ENCODE measurements at places on chromosomes 12 and 14.

- no peak for DNase-seq
Measured at GRCh38 chr12:94218233-94218632, 69.9 kb downstream of the PLXNC1 start.

DNA sequence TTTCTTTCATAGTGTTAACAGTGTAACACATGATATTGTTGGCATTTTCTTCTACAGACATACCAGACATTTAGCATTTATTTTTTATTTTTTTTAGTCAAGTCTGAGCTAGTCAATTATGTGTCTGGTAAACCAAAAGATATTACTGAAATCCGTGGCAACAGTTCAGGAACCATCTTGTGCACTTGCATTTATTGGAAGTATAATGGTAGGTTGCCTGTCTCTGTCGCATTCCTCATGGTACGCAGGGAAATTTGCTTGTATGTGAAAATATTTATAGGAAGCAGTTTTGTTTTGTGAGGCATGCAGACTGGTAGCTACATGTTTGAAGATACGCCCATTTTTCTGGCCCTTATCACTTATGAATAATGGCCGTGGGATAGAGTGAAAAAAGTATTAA, 186.1 kb upstream of the SLC38A2 start:
- no peak for DNase-seq

- no peak for DNase-seq
Measured at GRCh38 chr12:24240707-24241106, 291.2 kb upstream of the SOX5 start.

GRCh38 chr12:108724054-108724889, 7.0 kb downstream of the CORO1C start:
- DNase-seq, result peak; percentile 59

GRCh38 chr12:66242311-66242710, 53.3 kb downstream of the IRAK3 start:
- DNase-seq, result peak; percentile 32

DNA sequence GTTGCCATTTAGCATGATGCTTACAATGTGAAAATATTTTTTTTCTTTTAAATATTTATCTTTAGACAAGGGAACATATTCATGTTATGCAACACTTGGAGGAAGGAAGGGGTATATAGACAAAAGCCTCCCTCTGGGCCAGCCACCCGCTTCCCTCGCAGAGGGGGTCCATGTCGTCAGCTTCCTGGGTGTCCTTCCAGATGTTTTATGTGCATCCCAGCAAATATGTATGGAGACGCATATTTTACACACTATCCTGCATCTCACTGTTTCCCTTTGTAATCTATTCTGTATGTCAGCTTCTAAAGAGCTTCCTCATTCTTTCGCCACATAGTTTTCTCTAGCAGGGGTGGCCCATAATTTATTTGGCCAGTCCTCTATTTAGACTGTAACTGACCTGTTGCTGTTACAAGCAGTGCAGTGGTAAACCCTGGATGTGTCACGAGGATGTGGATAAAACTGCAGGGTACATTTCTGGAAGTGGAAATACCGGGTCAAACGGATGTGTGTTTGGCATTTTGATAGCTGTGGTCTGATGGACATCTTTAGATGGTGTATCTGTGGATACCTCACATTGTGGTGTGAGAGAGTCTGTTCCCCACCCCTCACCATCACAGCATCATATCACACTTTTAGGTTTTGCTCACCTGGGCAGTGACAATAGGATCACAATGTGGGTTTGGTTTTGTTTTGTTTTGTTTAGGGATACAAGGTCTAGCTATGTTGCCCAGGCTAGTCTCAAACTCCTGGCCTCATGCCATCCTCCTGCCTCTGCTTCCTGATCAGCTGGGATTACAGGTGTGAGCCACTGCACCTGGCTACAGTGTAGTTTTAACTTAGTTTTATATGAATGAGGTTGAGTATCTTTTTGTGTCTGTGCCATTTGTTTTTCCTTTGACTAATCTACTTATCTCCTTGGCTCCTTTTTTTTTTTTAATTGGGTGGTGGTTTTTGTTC, 31.6 kb downstream of the FAM222A start:
- DNase-seq, result peak; percentile 47

- peak; percentile 5 for DNase-seq
Measured at GRCh38 chr12:101299931-101300330, 20.0 kb downstream of the UTP20 start.

DNA sequence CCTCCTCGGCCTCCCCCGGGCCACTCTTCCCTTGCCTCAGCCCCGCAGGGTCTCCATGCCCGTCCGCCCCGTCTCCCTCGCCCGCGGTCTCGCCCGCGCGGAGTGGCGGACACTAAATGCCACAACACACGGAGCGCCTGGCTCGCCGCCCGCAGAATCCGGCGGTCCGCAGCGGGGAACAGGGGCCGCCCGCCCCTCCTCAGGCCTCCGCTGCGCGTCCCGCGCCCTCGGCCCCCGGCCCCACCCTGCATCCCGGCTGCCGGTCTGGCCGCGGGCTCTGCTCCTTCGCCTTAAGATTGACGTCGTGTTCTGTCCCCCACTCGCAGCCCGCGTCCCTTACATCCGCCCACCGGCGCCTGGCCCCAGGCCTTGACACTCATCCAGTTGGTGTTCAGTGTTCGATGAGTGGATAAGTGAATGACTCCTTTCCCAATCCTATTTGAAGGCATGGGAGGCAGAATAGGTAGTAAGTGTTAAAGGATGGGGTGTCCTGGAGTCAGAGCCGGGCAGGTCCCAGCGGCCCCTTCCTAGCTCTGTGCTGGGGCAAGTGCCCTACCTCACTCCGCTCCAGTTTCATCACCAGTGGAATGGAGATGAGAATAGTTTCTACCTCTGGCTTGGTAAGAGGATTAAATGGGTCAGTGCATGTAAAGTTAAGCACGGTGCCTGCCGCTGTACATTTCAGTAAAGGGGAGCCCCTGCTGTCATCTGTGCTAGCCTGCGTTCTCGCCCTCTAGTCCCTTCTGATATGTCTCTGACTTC, 622 bp downstream of the TECPR2 start:
- DNase-seq, result peak; percentile 28

DNA sequence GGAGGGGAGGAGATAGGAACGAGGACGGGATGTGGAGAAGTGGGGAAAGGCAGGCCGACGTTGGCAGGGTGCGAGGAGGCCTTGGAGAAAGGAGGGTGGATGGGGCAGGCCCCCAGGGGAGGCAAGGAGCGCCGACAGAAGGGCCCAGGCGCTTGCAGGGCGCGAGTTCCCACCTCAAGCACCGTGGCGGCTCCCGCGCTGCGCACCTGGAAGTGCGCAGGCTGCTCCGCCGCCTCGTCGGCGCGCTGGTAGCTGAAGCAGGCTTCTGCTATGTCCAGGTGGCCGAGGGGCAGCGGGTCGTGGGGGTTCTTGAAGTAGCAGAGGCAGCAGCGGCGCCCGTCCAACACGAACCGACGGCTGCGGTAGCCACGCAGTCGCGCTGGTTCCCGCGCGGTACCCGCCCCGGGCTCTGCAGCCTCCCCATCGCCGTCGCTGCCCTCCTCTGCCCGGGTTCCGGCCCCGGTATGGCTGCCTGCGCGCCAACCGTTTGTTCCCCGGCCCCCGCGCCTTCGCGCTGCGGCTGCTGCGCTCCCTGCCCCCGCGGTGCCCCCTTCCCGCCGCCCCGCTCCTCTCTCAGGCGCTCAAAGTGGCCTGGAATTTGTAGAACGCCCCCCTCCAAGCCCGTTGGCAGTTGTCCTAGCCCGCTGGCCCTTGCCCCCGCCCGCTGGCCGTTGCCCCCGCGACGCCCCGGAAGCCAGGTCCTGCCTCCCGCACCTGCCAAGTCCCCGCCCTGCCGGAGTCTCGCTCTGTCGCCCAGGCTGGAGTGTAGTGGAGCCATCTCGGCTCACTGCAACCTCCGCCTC, 1.1 kb upstream of the ACTR6 start:
- DNase-seq, result peak; percentile 10

- DNase-seq, result no peak
Measured at GRCh38 chr12:74719447-74719846, 181.8 kb downstream of the ATXN7L3B start.

GRCh38 chr12:12564911-12565310, 2.2 kb upstream of the DUSP16 start:
- no peak for DNase-seq

DNA sequence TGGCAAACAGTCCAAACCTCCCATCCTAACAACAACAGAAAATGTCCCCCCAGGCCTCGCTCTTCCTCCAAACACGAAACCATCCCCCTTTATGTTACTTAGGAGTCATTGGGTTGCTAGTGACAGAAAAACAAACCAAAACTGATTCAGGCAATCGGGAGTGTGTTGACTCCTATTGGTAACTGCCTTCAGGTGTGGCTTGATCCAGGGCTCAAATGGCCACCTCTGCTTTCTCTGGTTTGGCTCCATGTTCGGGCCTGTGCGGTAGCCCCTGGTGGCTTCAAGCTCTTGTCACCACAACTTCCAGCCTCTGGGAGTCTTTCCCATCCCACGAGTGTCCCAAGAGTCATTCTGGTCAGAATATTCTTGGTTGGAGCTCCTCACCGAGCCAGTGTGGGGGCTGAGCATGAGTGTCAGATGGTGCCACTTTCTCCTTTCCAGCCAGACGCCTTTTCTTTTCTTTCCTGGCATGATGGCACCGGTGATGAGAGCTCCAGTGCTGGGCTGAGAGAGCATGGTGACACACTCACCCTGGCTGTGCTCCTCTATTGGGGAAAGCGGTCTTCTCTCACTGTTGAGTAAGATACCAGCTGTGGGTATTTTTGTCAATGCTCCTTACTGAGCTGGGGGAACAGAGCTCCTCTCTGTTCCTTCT, 38.6 kb downstream of the NOC4L start:
- DNase-seq, result no peak

DNA sequence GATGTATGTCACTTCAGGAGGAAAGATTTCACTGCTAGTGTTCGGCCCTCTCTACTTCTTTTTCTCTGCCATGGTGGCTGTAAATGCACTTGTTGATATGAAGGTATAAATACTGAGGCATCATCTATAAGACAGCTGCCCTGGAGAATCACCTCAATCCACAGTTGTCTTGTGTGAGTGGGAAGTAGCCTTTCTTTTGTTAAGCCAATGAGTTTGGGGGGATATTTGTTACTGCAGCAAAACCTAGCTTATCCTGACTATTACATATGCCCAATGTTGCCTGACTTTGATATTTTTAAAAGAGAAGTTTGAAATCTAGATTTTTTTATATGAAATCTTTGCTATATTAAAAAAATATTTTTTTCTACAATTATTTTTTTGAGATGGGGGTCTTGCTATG, 3.3 kb upstream of the JDP2 start:
- no peak for DNase-seq

- peak; percentile 9 for DNase-seq
Measured at GRCh38 chr12:106238146-106238545, 9.7 kb downstream of the CKAP4 start.

DNA sequence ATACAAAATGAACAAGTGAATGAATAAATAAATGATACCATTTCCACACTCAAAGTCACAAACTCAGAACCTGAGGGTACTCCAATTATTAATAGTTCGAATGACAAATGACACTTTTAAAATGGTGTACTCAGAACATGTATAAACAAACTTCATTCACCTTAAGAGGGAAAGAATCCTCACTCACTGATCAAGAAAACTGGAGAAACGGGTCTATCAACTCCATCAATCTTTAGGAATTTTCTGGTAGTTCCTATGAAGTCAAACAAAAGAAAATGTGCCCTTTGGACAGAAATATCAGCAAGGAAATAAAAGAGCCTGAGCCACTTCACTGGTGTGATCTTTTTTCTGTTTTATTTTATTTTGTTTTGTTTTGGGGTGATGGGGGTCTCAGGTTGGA, 5.2 kb upstream of the NRDE2 start:
- no peak for DNase-seq

DNA sequence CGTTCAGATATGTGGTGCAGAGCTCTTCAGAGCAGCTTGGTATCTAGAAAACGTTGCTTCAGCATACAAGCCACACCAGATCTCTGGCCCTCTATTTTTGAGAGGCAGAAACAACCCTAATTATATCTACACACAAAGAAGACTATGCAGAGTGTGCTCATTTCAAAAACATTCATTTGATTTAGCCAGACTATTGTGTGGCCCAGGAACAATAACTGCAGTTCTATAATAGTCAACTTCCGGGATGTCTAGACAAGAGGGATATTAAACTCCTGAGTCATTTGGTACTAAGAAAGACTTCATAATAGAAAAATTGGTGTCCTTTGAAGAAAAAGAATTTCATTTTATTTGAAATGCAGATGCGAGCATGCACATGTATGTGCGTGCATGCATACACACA, 153.8 kb downstream of the PELI2 start:
- DNase-seq, result peak; percentile 31

GRCh38 chr12:124389725-124390441, 95.0 kb downstream of the RFLNA start:
- no peak for DNase-seq

- no peak for DNase-seq
Measured at GRCh38 chr12:41624571-41624970, 436.5 kb downstream of the PDZRN4 start.

GRCh38 chr12:116390401-116391335, 113.2 kb upstream of the MED13L start:
- no peak for DNase-seq

GRCh38 chr12:77724367-77724957, 106.2 kb upstream of the NAV3 start:
- peak; percentile 82 for DNase-seq

DNA sequence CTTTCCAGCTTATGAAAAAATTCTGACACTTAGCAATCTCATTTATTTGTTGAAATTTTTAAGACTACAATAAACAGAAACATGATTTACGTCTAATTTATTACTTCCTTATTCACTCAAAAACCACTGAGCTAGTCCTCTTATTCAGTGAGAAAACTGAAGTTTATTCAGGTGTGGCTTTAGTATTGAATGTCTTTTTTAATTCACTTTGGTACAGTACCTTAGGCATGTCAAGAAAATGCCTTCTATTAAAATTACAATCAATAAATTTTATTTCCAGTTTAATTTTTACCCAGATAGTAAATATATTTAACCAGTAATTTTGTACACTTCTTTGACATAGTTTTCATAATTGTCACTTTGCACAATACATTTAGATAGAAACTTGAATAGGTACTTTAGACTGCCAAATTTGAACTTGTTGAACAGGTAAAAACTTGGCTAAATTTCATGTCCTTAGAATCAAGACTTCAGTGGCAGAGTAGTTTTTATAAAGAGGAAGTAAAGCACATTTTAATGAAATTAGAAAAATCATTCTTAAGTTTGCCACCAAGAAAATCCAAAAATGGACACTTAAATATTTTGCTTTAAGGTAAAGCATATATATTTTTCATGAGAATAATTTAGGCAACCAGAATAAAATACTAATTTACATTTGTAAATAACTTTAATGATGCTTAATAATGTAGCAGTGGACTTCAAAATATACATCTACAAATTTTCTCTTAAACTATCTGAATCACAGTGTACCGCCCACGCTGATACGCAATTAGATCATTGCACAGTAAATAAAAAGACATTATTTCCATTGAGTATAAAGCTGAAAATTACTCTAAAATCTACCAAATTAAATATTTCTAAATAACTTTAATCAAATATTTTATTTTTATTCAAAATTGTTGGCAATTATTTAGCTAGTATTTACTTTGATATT, 159.1 kb downstream of the RASSF9 start:
- no peak for DNase-seq
